ENCODE measurements at places on chromosomes 6 and 20.

GRCh38 chr6:43705996-43706395, 18.4 kb upstream of the MRPS18A start:
- no peak for DNase-seq

GRCh38 chr20:52751571-52751970, 220.6 kb upstream of the TSHZ2 start:
- no peak for DNase-seq

DNA sequence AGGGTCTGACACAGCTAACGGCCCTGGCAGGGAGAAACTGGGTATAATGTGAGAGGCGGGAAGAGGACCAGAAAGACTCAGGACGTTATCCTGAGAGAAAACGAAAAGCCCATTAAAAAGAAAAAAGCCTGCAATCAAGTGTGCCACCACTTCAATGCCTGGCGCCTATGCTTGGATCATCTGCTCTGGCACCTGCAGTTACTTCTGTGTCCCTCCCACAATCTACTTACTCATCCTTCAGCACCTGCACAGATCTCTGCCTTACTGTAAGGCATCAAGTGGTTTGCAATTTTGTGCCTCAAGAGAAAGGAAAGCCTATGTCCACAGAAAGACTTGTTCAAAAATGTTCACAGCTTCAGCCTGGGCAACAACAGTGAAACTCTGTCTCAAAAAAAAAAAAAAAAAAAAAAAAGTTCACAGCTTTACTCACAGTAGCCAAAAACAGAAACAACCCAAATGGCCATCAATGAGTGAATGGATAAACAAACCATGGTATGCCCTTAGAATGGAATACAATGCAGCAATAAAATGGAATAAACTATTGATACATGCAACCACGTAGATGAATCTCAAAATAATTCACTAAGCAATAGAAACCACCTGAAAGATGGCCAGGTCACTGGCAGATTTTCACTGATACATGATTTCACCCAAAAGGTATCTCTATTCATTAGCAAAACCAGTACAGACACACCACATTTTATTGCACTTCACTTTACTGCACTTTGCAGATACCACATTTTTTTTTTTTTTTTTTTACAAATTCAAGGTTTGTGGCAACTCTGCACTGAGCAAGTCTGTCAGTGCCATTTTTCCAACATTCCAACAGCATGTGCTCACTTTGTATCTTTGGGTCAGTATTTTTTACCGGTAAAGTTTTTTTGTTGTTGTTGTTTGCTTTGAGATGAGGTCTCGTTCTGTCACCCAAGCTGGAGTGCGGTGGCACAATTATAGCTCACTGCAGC, 48.6 kb downstream of the ABHD12 start:
- no peak for DNase-seq

DNA sequence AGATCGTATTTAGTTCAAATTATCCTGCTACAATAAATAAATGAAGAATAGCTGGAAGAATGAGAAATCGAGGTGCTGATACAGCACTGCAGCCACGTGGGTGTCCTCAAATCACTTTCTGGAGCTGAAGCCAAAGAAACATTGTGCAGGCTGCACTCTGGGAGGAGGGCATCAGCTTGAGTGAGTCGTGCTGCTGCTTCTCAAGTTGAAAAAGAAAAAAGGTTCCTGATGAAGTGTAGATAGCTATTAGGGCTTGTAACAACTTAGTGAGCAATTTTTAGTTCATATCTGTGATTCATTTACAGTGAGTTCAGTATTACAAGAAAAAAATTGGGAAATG, 40.5 kb downstream of the DSE start:
- no peak for DNase-seq

- DNase-seq, result no peak
Measured at GRCh38 chr6:56749632-56750151, 107.0 kb upstream of the DST start.

DNA sequence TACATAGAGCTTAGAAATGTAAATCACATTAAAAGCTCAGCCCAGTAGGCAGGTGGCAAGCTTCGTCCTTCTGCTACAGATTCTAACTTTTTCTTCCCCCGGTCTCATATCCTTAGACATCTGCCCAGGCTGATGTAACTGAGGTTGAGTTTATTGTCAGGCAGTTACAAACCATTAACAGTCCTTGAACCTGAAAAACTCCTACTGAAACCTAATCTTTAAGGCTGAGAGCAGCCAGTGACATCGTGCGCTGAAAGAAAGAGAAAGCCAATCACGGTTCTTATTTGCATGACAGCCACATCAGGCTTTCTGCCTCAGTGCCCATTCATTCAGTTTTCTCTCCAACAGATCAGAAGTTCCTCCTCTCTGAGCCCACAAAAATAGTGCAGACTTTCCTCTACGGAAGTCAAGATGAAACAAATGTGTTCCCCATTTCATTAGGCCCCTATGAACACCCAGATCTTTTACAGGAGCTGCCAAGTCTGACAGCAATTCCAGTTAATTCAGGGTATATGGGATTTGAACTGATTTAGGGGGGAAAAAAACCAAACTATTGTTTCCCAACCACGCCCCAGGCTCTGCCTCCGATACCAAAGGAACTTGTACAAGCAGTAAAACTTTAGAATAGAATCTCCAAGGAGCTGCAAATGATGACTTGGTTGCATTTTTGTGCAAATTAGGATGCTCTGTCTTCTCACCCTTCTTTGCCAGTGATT, at the start of gene NHSL1:
Gene NHSL1 (minus strand): TSS at position 192 of the 716 bp plus-strand sequence. CDS start 204 bp downstream, outside the sequence.
- DNase-seq, result no peak

- DNase-seq, result no peak
Measured at GRCh38 chr20:46799781-46800408, 90.4 kb downstream of the SLC2A10 start.

DNA sequence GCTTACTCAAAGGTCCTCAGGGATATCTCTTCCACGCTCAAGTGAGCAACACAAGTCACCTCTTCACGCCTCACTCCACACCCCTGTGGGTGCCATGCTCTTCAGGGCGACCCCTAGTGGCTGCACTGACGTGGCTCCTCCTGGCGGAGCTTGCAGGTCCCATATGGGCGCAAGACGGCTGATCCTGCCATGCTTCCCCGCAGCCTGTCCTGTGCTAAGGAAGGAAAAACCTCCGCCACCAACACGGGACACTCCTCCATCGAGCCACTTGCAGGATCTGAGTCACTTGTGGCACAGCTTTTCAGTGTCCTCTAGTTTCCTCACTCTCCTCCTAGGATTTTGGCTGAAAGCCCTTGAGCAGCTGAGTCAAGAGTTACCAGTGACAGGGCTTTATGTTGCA, 90.7 kb downstream of the KHDC1L start:
- DNase-seq, result peak; percentile 10

- no peak for DNase-seq
Measured at GRCh38 chr20:37521061-37521771, at the start of gene NNAT. Gene NNAT (plus strand): TSS chr20:37521250. CDS start chr20:37521332, 82 bp downstream.

DNA sequence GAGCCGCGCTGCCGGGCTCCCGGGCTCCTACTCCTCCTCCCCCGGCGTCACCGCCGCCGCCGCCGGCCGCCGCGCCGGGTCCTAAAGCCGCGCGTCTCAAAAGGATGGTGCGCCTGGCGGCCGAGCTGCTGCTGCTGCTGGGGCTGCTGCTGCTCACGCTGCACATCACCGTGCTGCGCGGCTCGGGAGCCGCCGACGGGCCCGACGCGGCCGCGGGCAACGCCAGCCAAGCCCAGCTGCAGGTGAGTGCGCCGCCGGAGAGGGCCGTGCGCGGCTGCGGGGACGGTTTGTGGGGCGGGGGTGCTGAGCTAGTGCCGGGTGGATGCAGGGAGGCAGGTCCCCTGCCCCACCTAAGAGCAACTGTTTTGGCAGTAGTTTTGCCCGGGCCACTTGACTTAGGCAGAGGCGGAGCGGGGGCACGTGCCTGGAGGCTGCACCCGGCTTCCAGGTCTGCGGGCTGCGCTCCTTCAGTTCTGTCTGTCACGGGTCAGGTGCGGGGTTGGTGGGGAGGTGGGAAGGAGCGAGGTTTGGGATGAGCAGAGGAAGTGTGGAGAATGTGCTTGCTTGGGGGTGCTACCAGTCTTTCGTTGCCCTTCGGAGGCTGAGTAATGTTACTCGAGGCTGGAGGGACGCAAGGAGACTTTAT, 722 bp downstream of the ISM1 start:
- peak; percentile 45 for DNase-seq

- DNase-seq, result no peak
Measured at GRCh38 chr6:147080225-147080624, 124.0 kb upstream of the STXBP5 start.

GRCh38 chr6:134714113-134714512, 235.8 kb downstream of the ALDH8A1 start:
- DNase-seq, result no peak

GRCh38 chr6:18431581-18431980, 44.4 kb downstream of the RNF144B start:
- no peak for DNase-seq

GRCh38 chr6:158040051-158040803, 58.6 kb downstream of the SYNJ2 start:
- peak; percentile 92 for DNase-seq

DNA sequence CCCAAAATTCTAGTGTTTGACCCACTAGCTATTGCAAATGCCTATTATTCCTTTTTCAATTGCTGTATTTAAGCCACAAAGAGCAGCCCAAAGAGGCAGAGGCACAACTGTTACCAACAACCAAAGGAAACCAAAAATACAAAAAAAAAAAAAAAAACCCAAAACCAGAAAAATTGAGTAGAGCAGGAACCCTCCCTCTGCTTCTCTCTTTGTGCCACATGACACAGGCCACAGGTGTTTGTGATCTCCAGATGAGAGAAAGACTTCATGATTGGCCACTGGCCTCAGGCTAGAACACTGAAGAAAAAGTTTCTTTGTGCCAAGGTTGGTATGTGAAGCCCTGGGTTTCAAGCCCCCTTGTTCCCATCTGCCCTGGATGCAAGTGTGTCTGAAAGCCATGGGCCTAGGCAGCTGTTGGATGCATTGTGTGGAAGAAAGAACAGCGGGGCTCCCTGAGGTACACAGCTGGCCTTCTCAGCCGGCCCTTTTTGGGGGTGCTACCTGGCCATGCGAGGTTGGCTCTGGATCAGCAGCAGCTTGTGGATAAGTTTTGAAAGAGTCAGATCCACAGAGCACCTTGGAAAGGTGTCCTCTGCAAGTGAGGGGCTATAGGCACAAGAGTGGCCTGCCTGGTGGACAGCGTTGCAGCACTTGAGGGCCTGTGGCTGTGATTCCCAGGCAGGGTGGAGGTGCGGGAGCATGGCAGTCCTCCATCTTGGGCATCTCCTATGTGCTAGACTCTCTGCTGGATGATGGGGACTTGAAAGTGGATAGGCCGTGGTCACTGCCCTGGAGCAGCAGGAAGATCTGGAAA, 204.5 kb downstream of the ZDHHC14 start:
- DNase-seq, result no peak

DNA sequence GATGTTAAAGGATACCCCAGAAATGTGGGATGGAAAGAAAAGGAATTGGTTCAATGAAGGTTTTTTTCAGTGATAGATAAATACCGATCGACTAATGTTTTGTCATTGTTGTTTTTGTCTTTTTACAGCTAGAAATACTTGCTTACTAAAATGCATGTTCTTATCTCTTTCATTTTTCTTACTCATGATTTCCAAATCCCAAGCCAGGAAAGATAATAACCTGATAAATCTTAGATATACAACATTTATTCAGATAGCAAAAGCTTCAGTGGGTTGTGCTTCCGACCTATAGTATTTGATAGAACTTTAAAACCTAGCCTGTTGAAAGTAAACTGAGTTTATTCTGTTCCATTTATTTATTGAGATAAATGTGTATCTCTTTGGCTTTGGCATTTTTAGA, 187.5 kb downstream of the EDN1 start:
- DNase-seq, result no peak

DNA sequence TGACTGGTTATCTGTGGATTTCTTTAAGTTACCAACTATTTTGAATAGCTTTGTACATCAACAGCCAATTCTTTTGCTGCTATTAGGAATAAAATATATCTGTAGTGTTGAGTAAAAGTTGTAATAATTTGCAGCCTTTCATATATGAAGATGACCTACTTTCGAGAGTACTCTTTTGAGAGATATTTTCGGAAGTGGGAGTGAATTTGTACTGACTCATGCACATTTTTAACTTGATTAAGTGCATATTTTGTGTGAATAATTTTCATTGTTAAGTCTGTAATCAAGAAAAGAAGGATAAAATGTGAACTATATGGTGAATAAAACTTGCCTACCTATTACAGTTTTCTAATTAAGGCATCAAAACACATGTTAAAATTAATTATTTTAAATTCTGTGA, 51.9 kb downstream of the L3MBTL3 start:
- no peak for DNase-seq

GRCh38 chr6:135102191-135102590, 47.6 kb upstream of the HBS1L start:
- DNase-seq, result no peak

DNA sequence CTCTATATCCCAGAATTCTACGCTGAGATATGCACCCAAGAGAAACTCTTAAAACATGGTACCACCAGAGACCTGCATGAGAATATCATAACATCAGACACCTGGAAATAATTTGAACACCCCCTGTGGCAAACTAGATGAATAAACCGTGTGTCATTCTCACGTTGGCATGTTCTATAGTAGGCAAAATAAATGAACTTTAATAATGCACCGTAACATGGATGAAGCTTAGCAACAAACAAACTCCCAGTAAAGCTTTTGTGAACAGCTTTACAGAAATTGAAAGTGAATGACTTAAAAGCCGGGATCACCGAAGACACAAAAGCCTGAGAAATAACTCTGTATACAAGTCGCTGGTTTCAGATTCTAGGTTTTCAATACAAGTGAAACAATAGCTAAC, 1166.8 kb upstream of the CITED2 start:
- DNase-seq, result no peak

GRCh38 chr6:3911130-3911529, 62.0 kb downstream of the FAM50B start:
- no peak for DNase-seq

GRCh38 chr6:111274593-111275217, 187.4 kb downstream of the SLC16A10 start:
- DNase-seq, result no peak

DNA sequence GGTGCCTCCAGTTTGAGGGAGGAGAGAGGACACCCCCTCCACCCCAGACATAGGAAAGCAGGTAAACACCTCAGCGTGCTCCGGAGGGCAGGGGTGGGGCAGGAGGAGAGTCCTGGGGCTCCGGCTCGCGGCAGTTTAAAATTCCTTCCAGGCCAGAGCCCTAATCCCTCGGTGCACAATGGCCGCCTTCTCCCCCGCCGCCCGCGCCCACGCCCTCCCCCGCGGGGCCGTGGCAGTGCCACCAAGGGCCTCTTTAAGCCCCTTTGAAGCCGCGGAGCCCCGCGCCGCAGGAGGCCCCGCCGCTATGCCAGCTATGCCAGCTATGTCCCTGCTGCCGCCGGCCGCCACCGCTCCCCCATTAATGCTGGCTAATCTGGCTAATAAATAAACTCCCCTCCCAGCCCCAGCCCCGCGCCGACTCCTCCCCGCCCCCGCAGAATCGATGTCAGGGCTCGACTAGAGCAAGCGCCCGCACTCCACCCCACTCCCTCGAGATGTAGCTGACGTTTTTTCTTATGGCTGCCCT, 125.1 kb downstream of the MRPL14 start:
- no peak for DNase-seq

All from hematopoietic multipotent progenitor cell treated with erythropoietin and hydrocortisone succinate and interleukin-3 and kit ligand, for 8 days (in vitro differentiated cells).